ENCODE measurements at places on chromosomes 6 and 20. TPM values are rescaled to one million over a fixed set of nuclear protein-coding genes. Genes with fewer than 3 reads are reported as not detected.

- no peak overlapping the region for H3K27ac ChIP-seq
- no peak for DNase-seq
- no peaks in the 10 kb centered on the region for H3K36me3 ChIP-seq
- no peak overlapping the region for H3K4me3 ChIP-seq
Measured at GRCh38 chr6:74277777-74278186, 581.8 kb downstream of the CD109 start.

DNA sequence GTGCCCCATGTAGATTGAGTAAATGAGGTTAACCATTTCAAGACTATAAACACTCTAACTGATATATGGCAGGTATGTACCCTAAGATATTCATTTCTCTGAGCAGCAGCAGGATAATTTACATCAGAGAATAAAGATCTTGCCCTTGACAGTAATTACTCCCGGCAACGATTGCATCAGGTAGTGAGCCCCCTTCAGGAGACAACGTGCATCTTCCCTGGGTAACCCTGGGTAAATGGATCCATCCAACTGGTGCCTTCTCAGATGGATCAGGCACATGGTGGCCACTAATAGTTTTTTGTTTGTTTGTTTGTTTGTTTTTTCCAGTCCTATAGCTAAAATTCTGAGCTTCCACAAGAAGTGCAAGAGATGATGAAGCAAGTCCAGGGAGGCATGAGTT is 469.4 kb upstream of the SLC35B3 start:
- H3K4me3 ChIP-seq = no peak overlapping the region
- H3K4me1 ChIP-seq = no peaks in the 10 kb centered on the region
- no peak overlapping the region for H3K27ac ChIP-seq
- no peak for DNase-seq
- no peaks in the 10 kb centered on the region for H3K36me3 ChIP-seq
- no peaks in the 10 kb centered on the region for H3K27me3 ChIP-seq

DNA sequence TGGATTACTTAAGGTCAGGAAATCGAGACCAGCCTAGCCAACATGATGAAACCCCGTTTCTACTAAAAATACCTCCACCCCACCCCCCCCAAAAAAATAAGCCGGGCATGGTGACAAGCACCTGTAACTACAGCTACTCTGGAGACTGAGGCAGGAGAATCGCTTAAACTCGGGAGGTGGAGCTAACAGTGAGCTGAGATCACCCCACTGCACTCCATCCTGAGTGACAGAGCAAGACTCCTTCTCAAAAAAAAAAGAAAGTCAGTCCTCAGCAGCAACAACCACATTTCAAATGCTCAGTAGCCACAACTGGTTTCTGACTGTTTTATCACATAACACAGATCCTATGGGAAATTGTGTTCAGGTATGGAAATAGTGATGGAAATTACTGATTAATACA is 135.3 kb downstream of the HFE start:
- peak; percentile 53 for DNase-seq
- H3K4me3 ChIP-seq = no peak overlapping the region

DNA sequence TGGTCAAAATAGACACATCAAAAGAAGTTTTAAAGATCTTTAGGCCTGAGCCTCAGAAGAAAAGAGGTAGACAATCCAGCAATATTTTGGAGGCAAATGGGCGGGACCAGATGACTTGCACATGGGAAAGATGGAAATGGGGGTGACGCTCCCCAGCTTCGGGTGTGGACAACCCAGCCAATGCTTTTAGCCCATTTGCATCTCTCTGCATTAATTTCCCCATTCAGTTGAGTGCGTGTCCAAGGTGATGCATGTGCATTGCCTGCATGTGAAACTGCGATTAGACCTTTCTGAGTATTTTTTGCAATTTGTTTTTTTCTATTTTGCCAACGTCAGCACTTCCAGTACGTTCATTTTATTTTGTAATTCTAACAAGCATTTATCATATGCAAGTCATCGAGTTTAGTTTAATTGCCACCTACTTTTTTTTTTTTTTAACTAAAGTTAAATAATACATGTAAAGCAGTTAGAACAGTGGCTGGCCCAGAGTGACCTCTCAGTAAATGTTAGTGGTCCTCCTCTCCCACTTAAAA is 24.2 kb downstream of the PDRG1 start:
- no peak overlapping the region for H3K4me3 ChIP-seq
- no peak for DNase-seq
- H3K27me3 ChIP-seq = peaks cover 19% of the 10 kb centered on the region
- no peaks in the 10 kb centered on the region for H3K4me1 ChIP-seq

Gene ARMH2
- total RNA-seq = 2.3 TPM

DNA sequence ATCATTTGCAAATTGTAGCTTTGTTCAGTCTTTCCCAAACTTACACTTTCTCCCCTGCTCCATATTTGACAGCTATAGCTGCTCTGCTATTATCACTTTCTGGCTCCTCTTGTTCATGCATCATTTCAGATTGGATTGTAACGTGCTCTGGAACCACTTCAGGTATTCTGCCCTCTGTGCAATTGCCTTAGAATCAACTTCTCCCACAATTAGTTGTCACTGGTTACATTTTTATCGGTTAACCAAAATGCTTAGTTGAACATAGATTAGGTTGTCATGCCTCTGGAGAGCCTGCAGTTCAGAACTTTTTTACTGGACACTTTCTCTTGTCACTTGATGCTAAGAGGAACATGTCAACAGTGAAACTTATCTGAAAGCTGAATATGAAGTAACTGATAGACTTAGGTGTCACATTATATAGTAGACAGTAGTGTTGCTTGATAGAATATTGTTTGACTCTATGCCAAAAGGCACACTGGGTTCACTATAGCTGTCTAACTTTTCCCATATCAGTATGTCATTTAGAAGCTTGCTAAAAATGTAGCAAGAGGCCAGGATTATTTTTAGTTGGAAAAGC is 127.7 kb upstream of the PTPRK start:
- H3K4me1 ChIP-seq = no peaks in the 10 kb centered on the region
- H3K27me3 ChIP-seq = no peaks in the 10 kb centered on the region
- no peak overlapping the region for H3K4me3 ChIP-seq
- H3K27ac ChIP-seq = no peak overlapping the region
- no peaks in the 10 kb centered on the region for H3K36me3 ChIP-seq

Gene MEP1A
- total RNA-seq = not detected

Data from activated CD4-positive, alpha-beta T cell treated with anti-CD3 and anti-CD28 coated beads, Interleukin-2, amount 10 ng/mL, durations not matched to agents 7 days and 5 days (primary cell).